ENCODE measurements at places on chromosomes 2 and 18. TPM values are rescaled to one million over a fixed set of nuclear protein-coding genes. Genes with fewer than 3 reads are reported as not detected.

COL4A4 gene
- total RNA-seq = 1.9 TPM

RAX gene
- not detected for total RNA-seq

FSHR gene
- not detected for total RNA-seq

LIMS4 gene
- 1.0 TPM for total RNA-seq

CD8B2 gene
- 0.31 TPM for total RNA-seq

LCLAT1 gene
- total RNA-seq = 29.0 TPM

FSIP2 gene
- 3.3 TPM for total RNA-seq

ABCB11 gene
- not detected for total RNA-seq

FLACC1 gene
- 0.48 TPM for total RNA-seq

PROM2 gene
- 31.5 TPM for total RNA-seq

PDE1A gene
- 3.6 TPM for total RNA-seq

ZNF804A gene
- 2.0 TPM for total RNA-seq

DARS1 gene
- 46.0 TPM for total RNA-seq

C2orf72 gene
- 16.7 TPM for total RNA-seq

PRPF40A gene
- total RNA-seq = 119 TPM

GRCh38 chr18:74402806-74403433 lies 54.2 kb downstream of the DIPK1C start:
- H3K4me3 ChIP-seq = no peak overlapping the region
- H3K27ac ChIP-seq = no peak overlapping the region
- no peaks in the 10 kb centered on the region for H3K36me3 ChIP-seq
- DNase-seq = no peak

- H3K4me1 ChIP-seq = peaks cover 9% of the 10 kb centered on the region
- no peaks in the 10 kb centered on the region for H3K27me3 ChIP-seq
- peaks cover 6% of the 10 kb centered on the region for H3K36me3 ChIP-seq
- no peak for DNase-seq
Observed at GRCh38 chr2:16615687-16616615, 49.7 kb downstream of the CYRIA start.

- H3K36me3 ChIP-seq = no peaks in the 10 kb centered on the region
- no peak overlapping the region for H3K27ac ChIP-seq
- no peak overlapping the region for H3K4me3 ChIP-seq
Observed at GRCh38 chr2:139170406-139170805, 390.2 kb upstream of the NXPH2 start.

GRCh38 chr2:64327129-64327509 lies 126.8 kb upstream of the LGALSL start:
- no peaks in the 10 kb centered on the region for H3K36me3 ChIP-seq
- no peaks in the 10 kb centered on the region for H3K27me3 ChIP-seq

GRCh38 chr2:150467621-150467963 lies 19.9 kb downstream of the RND3 start:
- H3K27ac ChIP-seq = peak overlapping the region; percentile 83
- no peak for DNase-seq
- H3K4me1 ChIP-seq = peaks cover 71% of the 10 kb centered on the region
- H3K36me3 ChIP-seq = peaks cover 45% of the 10 kb centered on the region

GRCh38 chr2:205366336-205367060 lies 315.8 kb upstream of the NRP2 start:
- H3K27ac ChIP-seq = no peak overlapping the region
- peaks cover 1% of the 10 kb centered on the region for H3K36me3 ChIP-seq
- H3K4me3 ChIP-seq = no peak overlapping the region
- DNase-seq = no peak
- H3K27me3 ChIP-seq = no peaks in the 10 kb centered on the region

GRCh38 chr2:30349691-30350090 lies 97.4 kb upstream of the LCLAT1 start:
- no peaks in the 10 kb centered on the region for H3K27me3 ChIP-seq
- H3K4me3 ChIP-seq = no peak overlapping the region
- no peak for DNase-seq
- no peak overlapping the region for H3K27ac ChIP-seq
- no peaks in the 10 kb centered on the region for H3K4me1 ChIP-seq
- H3K36me3 ChIP-seq = no peaks in the 10 kb centered on the region

GRCh38 chr2:128347701-128348539 lies 29.3 kb upstream of the HS6ST1 start:
- H3K36me3 ChIP-seq = peaks cover 3% of the 10 kb centered on the region
- H3K27me3 ChIP-seq = no peaks in the 10 kb centered on the region
- DNase-seq = no peak
- no peak overlapping the region for H3K4me3 ChIP-seq

GRCh38 chr2:232659359-232659758 lies 26.0 kb downstream of the EFHD1 start:
- DNase-seq = no peak
- H3K36me3 ChIP-seq = no peaks in the 10 kb centered on the region
- H3K4me1 ChIP-seq = no peaks in the 10 kb centered on the region
- H3K27ac ChIP-seq = no peak overlapping the region
- H3K27me3 ChIP-seq = no peaks in the 10 kb centered on the region

DNA sequence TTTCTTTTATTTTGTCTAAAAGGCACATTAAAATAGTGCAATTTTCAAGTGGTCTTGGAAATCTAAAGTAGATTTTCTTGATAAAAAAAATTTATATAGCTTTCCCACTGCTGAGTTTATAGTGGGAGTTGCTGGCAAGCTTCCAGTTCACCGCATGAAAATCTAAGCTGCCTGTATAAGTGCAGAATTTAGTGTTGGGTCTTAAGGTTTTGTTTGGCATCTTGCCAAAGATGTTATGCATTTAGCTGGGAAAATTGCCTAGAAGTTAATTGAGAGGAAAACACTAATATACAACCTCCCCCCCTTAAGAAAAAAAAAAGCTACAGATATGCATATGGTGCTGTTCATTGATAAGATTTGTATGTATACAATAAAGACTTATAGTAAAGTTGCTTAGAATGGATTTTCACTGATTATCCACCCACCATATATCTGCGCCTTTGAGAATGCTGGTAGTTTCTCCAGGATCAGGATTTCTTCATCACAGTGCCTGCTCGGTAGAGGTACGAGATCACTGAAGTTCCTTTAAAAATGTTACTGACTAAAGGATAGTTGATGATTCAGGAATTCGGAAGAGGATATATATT lies 803.2 kb upstream of the POU3F3 start:
- H3K36me3 ChIP-seq = no peaks in the 10 kb centered on the region
- no peak for DNase-seq
- peaks cover 4% of the 10 kb centered on the region for H3K4me1 ChIP-seq
- H3K27ac ChIP-seq = no peak overlapping the region
- H3K27me3 ChIP-seq = peaks cover 17% of the 10 kb centered on the region

DNA sequence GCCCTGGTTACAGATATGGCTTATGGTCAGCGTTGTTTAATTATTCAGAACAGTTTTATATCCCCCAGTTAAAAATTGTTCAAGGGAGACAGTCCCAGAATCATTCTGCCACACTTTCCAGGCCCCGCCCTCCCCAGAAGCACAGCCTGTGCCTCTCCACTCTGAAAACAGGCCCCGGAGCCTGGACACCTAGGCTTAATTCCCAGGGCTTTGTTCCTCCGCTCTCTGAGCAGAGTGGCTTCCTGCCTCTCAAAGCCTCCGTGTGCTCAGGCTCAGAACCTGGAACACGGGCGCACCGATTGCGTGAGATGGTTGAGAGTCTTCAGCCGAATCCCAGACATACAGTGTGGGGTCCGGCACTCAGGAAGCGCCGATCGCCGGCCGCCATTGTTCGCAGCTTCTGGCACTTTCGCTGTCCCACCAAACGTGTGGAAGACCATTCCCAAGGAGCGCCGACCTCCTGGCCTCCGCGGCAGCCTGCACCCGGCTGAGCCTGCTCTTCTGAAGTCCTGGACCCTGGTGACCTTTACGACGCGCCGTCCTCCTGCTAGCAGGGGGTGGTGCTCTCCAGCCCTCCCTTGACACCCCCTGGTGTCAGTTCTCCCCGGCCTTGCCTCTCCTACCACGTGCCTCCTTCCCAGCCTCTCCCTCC lies 45.6 kb downstream of the TWIST2 start:
- H3K27me3 ChIP-seq = peaks cover 2% of the 10 kb centered on the region
- peaks cover 24% of the 10 kb centered on the region for H3K4me1 ChIP-seq
- no peaks in the 10 kb centered on the region for H3K36me3 ChIP-seq
- DNase-seq = no peak
- no peak overlapping the region for H3K4me3 ChIP-seq
- no peak overlapping the region for H3K27ac ChIP-seq

- no peaks in the 10 kb centered on the region for H3K36me3 ChIP-seq
- H3K4me1 ChIP-seq = peaks cover 16% of the 10 kb centered on the region
- no peak overlapping the region for H3K4me3 ChIP-seq
- H3K27ac ChIP-seq = no peak overlapping the region
- peaks cover 33% of the 10 kb centered on the region for H3K27me3 ChIP-seq
Observed at GRCh38 chr18:23877371-23877770, 137.2 kb upstream of the TTC39C start.

DNA sequence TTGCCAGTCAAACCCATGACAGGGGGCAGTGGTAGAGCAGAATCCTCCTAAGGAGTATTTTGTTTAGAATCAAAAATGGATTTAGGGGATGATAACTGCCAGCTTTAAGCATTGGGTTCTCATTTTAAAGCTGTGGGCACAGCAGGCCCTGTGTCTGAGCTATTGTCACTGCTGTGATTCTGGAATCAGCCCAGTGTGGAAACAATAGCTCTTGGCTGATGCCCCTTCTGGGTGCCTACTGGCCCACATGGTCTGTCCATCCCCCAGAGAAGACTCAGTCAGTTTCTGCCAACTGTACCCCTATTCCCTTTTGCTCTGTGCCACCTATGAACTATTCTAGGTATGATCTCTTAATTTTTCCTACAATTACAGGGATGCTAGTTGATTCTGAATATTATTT lies 91.7 kb upstream of the LRRTM1 start:
- no peak overlapping the region for H3K27ac ChIP-seq
- H3K4me3 ChIP-seq = no peak overlapping the region
- peaks cover 7% of the 10 kb centered on the region for H3K36me3 ChIP-seq

DNA sequence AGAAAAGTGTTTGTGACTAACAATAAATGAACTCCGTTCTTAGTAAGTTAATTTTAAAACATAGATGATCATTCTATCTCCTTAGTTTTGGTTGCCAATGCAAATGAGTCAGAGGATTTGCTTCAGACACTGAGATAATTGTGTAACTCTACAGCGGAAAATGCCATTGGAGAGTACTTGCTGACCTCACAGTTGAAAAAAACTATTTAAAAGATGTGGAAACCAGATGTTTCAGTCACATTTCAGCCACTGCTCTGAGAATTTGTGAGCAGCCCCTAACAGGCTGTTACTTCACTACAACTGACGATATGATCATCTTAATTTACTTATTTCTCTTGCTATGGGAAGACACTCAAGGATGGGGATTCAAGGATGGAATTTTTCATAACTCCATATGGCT lies at the start of gene TNFAIP6:
Gene TNFAIP6, plus strand, starts transcription at position 234 of the 400 bp plus-strand sequence. Its CDS starts 75 bp downstream, at position 309.
- no peaks in the 10 kb centered on the region for H3K27me3 ChIP-seq
- peak within 1 kb of the TSS; percentile 64 for H3K4me3 ChIP-seq
- H3K27ac ChIP-seq = no peak within 1 kb of the TSS
- H3K4me1 ChIP-seq = peaks cover 19% of the 10 kb centered on the region

DNA sequence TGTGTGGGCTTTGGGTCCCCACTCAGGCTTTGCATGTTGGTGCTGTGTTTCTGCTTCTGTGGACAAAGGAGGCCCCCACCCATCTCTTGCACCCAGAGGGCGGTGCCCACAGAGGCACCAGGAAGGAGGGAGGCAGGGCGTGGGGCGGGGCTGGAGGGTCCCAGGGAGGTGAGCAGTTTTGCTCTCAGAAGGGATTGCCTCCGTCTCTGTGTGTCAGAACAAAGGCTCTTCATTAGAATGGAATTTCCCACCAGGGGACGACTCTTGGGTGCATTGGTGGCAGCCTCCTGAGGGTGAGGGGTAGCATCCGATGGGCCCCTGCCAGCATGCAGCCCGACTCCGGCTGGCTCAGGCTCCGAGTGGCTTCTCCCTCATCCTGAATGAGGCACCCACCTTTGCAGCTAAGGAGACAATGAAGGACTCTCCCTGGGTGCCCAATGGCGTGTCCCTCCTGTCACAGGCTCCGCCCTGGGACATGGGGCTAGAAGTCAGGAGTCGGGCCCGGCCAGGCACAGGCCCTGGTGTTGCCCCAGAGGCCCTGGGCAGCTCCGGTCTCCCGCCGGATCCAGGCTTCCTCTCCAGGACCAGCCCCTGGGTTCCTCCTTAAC lies 7.0 kb upstream of the ERFE start:
- H3K36me3 ChIP-seq = no peaks in the 10 kb centered on the region
- H3K27ac ChIP-seq = no peak overlapping the region
- no peak overlapping the region for H3K4me3 ChIP-seq
- H3K27me3 ChIP-seq = no peaks in the 10 kb centered on the region

DNA sequence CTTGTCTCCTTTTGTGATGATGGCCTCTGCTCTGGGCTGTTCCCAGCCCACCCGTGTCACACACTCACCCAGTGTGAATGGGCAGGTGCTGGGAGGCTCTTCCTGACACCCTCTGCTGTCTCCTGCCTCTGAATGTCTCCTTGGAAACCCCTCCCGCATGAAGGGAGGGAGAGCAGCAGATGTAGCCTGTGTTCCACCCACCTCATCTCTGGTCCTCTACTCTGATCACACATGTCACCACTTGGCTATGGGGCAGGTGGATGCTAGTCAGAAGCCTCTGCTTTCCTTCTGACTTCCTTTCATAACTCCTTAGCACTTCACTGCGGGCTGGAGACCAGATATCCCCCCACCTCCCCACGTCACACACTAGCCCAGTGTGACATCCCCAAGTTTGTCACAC lies 23.9 kb downstream of the EFR3B start:
- no peak overlapping the region for H3K27ac ChIP-seq
- H3K4me3 ChIP-seq = no peak overlapping the region
- DNase-seq = no peak

DNA sequence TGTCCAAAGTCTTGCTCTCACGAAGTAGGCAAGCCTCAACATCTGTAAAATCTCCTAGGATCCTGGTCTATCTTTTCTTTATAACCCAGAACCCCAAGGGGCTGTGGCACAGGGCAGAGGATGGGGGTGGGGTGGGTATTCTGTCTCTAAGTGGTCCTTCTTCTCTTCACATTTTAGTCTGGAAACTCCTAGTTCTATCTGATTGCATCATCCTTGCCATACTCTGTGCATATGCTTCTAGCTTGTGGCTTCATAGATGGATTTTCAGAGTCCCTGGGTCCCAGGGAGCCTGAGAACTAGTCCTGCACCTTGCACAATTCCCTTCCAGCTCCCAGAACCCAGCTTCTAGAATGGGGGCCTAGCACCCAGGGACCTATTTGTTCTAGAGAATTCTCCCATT lies 52.5 kb downstream of the RNF152 start:
- DNase-seq = no peak
- H3K4me3 ChIP-seq = no peak overlapping the region
- no peaks in the 10 kb centered on the region for H3K27me3 ChIP-seq
- H3K4me1 ChIP-seq = peaks cover 10% of the 10 kb centered on the region
- H3K27ac ChIP-seq = no peak overlapping the region

GRCh38 chr2:213166109-213166508 lies 14.7 kb upstream of the IKZF2 start:
- no peak for DNase-seq
- no peak overlapping the region for H3K27ac ChIP-seq
- no peaks in the 10 kb centered on the region for H3K36me3 ChIP-seq
- H3K4me3 ChIP-seq = no peak overlapping the region

GRCh38 chr18:32301361-32301760 lies 111.5 kb downstream of the MEP1B start:
- H3K27ac ChIP-seq = no peak overlapping the region
- DNase-seq = no peak
- peaks cover 17% of the 10 kb centered on the region for H3K4me1 ChIP-seq
- no peaks in the 10 kb centered on the region for H3K27me3 ChIP-seq
- peaks cover 9% of the 10 kb centered on the region for H3K36me3 ChIP-seq

GRCh38 chr2:217244815-217245214 lies 385.0 kb upstream of the TNP1 start:
- no peak overlapping the region for H3K27ac ChIP-seq
- no peaks in the 10 kb centered on the region for H3K36me3 ChIP-seq
- H3K4me1 ChIP-seq = peaks cover 23% of the 10 kb centered on the region
- no peaks in the 10 kb centered on the region for H3K27me3 ChIP-seq
- no peak overlapping the region for H3K4me3 ChIP-seq

GRCh38 chr2:199279146-199279545 lies 178.6 kb downstream of the SATB2 start:
- no peak for DNase-seq
- H3K4me1 ChIP-seq = no peaks in the 10 kb centered on the region
